Putamen (tissue), 1 donor: ENCODE measurements at places on chromosomes 4 and X.

GRCh38 chr4:10089346-10089745 lies 27.3 kb downstream of the WDR1 start:
- no peak for DNase-seq

- no peak for DNase-seq
These were observed 264.5 kb downstream of the RCHY1 start for GRCh38 chr4:75249739-75250138.

DNA sequence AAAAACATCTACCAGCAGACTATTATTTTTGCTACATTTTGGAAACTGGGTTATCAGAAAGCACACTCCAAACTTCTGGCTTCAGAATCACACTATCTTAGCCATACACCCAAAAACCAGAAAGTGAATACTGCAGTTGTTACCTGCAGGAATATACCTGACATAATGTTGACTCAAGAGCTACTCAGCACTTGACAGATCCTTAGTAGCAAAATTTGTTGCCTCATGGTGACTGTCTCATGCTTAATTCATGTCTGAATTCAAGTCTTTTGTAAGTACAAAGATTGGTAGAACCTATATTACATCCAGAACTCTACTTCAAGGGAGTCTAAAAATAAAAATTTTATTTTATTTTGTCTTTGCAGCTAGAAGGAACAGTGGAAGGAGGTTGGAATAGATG lies 140.2 kb upstream of the GYPA start:
- DNase-seq = no peak

- no peak for DNase-seq
These were observed 118.5 kb downstream of the BTC start for GRCh38 chr4:74675673-74676279.

GRCh38 chr4:14842964-14843630 lies 159.2 kb upstream of the CPEB2 start:
- DNase-seq = no peak

GRCh38 chr4:133865612-133866327 lies 335.8 kb downstream of the PABPC4L start:
- no peak for DNase-seq

DNA sequence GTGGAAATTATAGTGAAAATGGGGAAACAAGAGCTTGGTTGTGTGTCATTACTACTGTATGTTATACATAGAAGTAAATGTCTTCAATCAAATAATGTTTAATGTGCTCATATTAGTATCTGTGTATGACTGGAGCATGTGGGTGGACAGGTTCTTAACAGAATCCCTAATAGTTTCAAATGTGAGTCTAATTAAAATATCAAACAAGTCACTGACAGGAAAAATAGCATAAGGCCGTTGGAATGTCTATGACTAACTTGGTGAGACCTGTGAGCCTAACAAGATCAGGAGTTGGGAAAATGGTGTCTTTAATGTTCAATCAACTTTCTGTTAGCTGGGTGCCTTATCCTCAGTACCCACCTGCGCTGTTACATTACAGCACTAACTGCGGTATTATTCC lies 6.2 kb upstream of the CXCL3 start:
- DNase-seq = peak; percentile 14

DNA sequence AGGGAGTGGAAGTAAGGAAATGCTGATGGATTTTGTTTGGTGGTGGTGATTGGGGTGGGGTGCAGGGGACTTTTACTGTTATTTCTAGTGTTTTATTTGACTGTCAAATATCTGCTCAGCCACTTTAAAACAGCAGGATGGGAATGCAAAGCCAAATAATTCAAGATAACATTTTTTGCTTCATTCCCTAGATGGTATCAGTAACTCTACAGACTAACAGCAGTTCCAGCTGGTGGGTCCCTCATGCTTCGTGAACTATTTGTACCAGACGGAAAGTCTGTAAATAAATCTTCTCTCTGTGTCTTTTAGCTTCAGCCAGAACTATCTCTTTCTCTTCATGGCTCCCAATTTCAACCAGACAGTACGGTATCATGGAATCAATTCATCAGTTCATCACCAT lies 27.5 kb downstream of the GPR143 start:
- no peak for DNase-seq

DNA sequence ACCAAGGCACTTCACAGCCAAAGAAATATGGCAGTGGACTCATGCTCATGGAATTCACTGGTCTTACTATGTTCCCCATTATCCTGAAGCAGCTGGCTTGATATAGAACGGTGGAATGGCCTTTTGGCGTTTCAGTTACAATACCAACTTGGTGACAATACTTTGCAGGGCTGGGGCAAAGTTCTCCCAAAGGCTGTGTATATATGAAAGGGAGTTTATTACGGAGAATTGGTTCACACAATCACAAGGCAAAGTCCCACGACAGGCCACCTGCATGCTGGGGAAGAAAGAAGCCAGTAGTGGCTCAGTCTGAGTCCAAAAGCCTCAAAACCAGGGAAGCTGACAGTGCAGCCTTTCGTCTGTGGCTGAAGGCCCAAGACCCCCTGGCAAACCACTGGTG lies 50.8 kb upstream of the SMARCAD1 start:
- DNase-seq = no peak

GRCh38 chrX:70139736-70140135 lies 6.5 kb downstream of the IGBP1 start:
- DNase-seq = peak; percentile 3

- DNase-seq = no peak
These were observed 1.4 kb upstream of the FAM120C start for GRCh38 chrX:54184474-54184873.

DNA sequence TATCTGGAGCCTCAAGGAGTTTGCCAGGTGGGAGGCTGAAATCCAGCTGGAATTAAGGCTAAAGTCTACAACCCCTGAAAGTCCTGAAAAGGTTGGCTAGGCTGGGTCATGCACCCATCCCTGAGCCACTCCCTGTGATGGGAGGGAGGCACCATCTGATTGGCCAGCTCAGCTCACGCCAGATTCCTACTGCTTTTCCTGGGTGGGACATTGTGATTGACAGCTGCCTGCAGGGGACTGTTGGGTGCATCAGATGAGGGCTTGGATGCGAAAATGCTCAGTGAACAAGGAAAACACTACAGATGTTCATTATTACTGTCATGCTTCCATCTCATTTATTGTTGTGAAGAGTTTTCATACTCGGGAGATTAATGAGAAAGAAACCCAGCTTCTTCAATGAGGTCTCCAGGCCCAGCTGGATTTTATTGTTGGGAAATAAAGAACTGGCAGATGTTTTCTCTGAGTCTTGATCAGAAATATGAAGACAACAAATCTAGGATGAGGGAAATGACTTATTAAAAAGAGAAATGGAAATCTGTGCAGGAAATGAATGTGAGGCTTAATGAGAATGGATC lies 185.9 kb downstream of the STK32B start:
- no peak for DNase-seq

DNA sequence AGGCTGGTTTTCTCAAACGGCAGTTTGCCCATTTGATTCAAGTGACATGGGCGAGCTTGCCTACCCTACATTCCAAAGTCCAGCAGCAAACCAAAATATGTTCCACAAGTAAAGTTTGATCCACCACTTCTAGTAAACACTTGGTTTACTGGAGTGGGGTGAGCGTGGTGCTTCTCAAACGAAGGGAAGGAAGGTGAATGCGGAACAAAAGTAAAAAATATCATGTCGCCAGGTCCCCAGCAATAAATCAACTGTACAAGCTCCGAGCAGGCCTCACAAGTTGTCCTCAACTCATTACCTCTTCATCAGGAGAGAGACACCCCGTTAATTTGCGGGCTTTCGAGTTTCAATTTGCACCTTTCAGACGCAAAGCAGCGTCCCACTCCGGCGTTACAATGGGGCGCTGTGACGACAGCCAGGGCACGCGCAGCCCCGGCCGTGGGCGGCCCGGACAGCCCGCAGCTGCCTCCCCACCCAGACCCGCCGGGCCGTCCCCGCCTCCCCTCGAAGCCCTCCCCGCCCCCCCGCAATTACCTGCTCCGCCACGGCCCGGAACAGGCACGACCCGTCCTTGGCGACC lies 1.0 kb downstream of the OTUD4 start:
- peak; percentile 74 for DNase-seq

DNA sequence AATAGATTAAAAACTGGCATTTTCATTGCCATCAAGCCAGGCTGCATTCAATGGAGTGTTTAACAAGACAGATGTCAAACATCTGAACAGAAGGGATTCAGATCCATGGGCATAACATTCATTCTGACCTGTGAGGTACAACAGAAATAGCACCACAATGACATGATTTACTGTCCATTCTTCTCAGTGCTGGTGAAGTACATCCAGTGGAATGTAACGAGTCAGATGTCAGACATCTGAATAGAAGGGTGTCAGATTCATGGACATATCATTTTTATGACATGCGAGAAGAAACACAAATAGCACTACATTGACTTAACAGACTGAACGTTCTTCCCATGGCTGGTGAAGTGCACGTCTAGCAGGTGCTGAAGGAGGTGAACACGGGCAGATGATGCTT lies 186.4 kb downstream of the PPP4R3C start:
- DNase-seq = no peak

- no peak for DNase-seq
These were observed 343.3 kb upstream of the FRG1 start for GRCh38 chr4:189597341-189597740.

GRCh38 chr4:128924951-128925350 lies 115.5 kb downstream of the JADE1 start:
- DNase-seq = no peak

- peak; percentile 20 for DNase-seq
These were observed 9.5 kb downstream of the SLAIN2 start for GRCh38 chr4:48350871-48351270.

DNA sequence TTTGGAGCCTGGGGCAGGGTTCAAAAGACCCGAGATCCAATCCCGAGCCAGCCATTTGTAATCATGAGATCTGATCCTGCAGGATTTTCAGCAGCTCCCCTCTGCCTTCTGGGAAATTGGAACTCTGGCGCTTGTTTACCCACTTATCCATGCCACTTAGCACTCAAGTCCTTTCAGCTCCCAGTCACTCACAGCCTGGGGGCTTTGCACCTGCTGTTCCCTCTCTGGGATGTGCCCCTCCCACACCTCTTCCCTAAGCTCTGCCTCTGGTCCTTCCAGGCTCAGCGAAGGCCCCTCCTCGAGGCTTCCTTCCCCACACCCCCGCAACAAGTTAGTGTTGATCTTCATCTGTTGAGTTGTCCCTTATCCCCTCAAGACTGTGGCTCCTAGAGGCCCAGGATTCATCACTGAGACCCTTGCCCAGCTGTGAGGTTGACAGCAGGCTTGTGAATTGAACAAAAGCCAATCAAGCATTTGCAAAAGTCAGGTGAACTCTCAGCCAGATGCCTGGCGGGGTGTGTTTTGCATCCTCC lies 99.1 kb upstream of the AFAP1 start:
- DNase-seq = no peak

GRCh38 chr4:19791422-19792123 lies 460.1 kb upstream of the SLIT2 start:
- no peak for DNase-seq

- DNase-seq = no peak
These were observed 221.0 kb downstream of the SPCS3 start for GRCh38 chr4:176540814-176541213.

GRCh38 chr4:6986072-6986780 lies 56.9 kb upstream of the TADA2B start:
- peak; percentile 68 for DNase-seq

GRCh38 chr4:109752525-109752924 lies 22.7 kb upstream of the PLA2G12A start:
- DNase-seq = no peak

DNA sequence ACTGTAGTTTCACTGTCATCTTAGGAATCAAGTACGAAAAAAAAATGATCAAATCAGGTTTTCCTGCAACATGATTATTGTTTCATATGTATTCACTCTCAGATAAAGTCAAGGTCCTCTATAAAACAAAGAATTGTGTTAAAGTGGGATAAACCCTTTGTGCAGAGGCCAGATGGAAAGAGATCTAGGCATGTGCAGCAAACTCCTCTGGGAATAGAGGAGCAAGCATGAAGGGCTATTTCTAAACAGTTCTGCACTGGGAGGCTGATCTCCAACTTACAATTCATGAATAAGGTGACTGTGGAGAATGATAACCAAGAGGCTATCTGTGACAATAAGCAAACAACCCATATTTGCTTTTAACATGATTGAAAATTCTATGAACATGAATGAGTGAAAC lies 2.4 kb upstream of the WDFY3 start:
- no peak for DNase-seq

- DNase-seq = peak; percentile 57
These were observed 221.2 kb downstream of the GRIA3 start for GRCh38 chrX:123405231-123405630.

DNA sequence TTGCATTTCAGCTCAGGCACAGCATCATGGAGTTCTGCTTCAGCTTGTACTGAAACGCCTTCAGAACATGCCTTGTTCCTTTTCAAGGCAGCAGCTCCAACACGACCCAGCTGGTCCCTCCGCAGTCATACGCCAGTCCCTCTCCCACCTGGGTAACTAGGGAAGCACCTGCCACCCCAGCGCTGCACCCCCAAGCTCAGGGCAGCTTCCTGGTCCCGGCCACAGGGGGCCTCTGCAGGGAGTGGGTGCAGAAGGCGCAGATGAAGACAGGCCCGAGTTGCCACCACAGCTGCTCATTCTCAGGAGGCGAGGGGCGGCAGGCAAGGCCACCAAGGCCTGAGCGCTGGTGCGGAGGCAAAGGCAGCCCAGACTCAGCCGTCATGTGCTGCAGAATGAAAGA lies 21.8 kb downstream of the WDR1 start:
- no peak for DNase-seq

DNA sequence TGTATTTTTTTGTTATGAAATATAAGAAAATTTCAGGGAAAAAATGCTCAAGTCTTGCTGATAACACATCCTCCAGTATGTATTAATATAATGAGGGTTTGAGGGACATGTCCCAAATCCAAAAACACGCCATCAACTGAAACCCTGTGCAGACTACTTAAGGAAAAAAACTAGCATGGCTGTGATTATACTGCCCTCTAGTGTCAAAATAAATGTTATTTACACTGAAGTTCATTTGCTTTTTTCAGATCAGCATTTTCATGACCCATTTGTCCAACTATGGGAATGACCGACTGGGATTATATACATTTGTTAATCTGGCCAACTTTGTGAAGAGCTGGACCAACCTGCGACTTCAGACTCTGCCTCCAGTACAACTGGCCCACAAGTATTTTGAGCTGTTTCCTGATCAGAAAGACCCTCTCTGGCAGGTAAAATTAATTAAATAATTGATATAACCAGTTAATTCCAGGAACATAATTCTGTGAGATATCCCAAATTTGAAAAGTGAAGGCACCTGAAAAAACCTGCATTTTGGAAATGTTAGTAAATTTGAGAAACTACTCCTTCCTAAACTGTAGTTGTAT lies 128.5 kb downstream of the PRSS12 start:
- DNase-seq = peak; percentile 31

GRCh38 chr4:75673959-75674328 lies 733 bp upstream of the G3BP2 start:
- peak; percentile 22 for DNase-seq
